ENCODE measurements at places on chromosomes 16 and 17.

GRCh38 chr17:68657576-68657975, 56.4 kb upstream of the FAM20A start:
- no peak for DNase-seq

GRCh38 chr16:60166-60565, 6.5 kb downstream of the SNRNP25 start:
- no peak for DNase-seq

GRCh38 chr17:65455972-65456343, 105.5 kb downstream of the AXIN2 start:
- no peak for DNase-seq

DNA sequence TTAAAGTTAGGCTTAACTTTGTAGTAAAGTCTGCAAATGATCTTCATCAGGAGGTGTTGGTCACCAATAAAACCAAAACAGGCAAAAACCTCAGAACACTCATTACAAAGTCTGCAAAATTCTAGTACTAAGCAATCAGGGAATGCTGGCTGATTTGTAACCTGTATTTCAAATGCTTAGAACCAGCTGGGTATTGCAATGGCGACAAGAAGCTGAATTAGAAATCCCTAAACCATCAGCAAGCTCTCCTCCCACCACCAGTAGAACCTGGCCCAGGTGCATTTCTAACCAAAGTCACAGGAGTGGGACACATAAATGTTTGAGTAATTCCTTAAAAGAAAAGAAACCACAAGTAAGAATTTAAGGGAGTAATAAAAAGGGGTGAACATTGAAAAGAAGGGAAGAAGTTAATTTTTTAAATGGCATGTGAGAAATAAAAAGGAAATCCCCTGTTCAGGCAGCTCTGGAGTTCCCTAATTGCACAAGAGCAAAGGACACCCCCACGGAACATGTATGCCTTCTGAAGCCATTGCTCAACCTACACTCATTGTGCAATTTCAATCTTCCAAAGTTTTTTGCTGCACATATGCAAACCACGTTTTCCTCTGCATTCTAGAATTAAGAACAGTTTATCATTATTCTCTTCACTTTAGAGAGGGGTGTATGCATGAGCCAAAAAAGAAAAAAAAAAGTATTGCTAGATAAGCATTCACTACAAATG, 102.9 kb downstream of the HIC1 start:
- DNase-seq: no peak

GRCh38 chr16:83438326-83438725, 369.5 kb upstream of the HSBP1 start:
- no peak for DNase-seq

- DNase-seq: no peak
These were observed 10.4 kb downstream of the HSD11B2 start for GRCh38 chr16:67441271-67441753.

GRCh38 chr16:85378145-85379040, 234.7 kb upstream of the GSE1 start:
- DNase-seq: no peak

- no peak for DNase-seq
These were observed 45.1 kb downstream of the RBFOX3 start for GRCh38 chr17:79565606-79566250.

- no peak for DNase-seq
These were observed 107.9 kb downstream of the AIPL1 start for GRCh38 chr17:6327007-6327406.

- DNase-seq: no peak
These were observed 1.4 kb upstream of the HES7 start for GRCh38 chr17:8125154-8125946.

GRCh38 chr16:57938484-57938883, 32.4 kb downstream of the CNGB1 start:
- no peak for DNase-seq

GRCh38 chr17:63911041-63911635, at the start of gene CSHL1:
TSS of gene CSHL1 (minus strand) at chr17:63911258. CDS start at chr17:63911196, 62 bp downstream.
- no peak for DNase-seq

- DNase-seq: peak; percentile 18
These were observed 58.6 kb upstream of the TNRC6A start for GRCh38 chr16:24670623-24671454.

DNA sequence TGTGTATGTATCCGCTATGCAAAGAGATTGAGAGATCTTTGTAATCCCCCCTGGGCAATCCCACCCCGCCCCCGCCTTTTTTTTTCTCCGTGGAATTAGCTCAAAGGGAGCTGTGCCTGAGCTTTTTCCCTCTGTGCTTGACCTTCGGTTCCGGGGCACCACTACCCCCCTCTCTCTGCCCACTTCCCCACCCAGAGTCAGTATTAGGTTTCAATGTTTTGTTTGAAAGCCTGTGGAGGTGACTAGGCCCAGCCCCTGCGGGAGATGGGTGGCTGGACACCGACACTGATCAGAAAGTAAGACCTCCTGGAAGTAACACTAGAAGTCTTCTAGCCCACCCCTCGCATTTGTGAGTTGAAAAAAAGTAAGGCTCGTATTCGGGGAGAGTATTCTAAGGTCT, 7.0 kb downstream of the CBLN1 start:
- no peak for DNase-seq

DNA sequence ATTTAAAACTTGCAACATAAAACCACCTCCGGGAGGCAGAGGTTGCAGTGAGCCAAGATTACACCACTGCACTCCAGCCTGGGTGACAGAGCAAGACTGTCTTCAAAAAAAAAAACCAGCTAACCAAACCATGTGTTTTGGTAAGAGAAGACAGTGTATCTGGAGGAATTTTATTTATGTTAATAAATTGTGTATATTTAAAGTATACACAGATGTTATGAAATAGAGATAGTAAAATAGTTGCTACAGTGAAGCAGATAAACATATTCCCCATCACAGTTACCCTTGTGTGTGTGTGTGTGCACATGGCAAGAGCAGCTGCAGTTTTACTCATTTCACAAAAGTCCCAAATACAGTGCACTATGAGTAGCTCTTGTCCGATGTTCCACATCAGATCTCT, 54.8 kb upstream of the CRISPLD2 start:
- DNase-seq: no peak

DNA sequence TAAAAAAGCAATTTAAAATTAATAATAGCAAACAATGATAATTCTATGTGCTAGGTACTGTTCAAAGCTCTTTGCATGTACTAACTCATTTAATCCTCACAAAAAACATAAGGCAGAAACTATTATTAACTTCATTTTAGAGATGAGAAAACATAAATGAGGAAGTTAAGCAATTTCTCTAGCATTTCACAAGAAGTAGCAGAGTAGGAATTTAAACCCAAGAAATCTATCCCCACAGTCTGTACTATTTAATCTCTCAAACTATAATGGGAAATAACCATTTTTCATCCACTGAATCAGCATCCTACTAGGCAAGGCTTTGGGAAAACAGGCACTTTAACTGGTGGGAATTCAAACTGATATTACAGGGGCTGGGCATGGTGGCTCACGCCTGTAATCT, 42.2 kb upstream of the INTS2 start:
- DNase-seq: no peak

DNA sequence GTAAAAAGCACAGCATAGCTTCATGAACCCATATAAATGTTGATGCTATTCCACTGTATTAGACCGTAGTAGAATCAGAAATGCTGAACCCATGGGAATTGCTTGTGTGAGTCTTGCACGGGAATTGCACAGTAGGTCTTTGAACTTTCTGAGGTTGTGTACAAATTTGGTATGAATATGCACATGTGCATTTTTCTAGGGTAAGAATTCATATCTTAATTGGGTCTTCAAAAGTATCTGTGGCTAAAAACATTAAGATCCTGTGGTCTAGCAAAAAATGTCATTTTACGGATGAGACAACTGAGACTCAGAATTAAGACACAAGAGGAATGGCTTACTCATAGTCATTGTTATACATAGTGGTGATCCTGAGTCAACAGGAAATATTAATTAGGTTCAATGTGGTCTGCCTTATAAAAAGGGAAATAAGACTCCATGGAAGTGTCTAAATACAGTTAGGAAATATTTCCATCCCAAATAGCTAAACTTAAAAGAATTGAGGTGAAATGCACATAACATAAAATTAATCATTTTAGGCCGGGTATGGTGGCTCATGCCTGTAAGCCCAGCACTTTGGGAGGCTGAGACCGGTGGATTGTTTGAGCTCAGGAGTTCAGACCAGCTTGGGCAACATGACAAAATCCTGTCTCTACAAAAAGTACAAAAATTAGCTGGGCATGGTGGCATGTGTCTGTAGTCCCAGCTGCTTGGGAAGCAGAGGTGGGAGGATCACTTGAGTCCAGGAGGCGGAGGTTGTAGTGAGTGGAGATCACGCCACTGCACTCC, 22.8 kb downstream of the TAOK1 start:
- no peak for DNase-seq

GRCh38 chr17:79183293-79184158, 108.9 kb downstream of the ENGASE start:
- DNase-seq: no peak

DNA sequence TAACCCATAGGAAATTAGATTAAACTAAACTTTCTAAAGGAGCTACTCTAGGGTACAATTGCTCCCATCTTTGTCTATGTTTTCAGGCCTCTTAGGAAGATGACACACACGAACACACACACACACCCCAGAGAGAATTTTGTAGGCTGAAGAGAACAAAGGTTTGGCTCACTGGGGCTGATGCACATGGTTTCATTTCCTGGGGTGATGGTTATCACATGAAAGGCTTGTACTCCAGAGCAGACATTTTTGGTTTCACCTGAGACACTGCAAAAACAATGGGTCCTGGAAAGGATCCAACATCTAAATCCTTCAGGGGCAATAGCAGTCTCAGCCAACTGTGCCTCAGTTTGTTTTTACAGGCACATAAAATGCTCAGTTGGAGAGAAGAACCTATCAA, 62.8 kb downstream of the GRB7 start:
- DNase-seq: no peak

DNA sequence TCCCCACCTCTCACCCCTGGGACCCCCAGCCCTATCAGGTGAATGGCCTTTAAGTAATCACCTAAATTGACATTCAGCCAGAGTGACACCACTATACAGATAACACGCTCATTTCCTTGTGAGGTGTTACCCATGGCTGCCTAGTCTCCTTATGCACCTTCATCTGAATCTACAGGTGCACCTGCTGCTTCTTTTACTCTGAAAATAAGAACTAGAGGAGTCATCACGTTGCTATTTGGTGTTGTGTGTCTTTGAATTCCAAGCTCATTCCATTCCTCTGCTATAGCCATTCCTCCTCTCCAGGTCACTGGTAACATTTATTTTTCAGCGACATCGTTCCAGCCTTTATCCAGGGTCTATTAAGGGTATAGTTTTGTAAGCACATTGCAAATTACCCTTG, 9.8 kb downstream of the LGALS9 start:
- no peak for DNase-seq

DNA sequence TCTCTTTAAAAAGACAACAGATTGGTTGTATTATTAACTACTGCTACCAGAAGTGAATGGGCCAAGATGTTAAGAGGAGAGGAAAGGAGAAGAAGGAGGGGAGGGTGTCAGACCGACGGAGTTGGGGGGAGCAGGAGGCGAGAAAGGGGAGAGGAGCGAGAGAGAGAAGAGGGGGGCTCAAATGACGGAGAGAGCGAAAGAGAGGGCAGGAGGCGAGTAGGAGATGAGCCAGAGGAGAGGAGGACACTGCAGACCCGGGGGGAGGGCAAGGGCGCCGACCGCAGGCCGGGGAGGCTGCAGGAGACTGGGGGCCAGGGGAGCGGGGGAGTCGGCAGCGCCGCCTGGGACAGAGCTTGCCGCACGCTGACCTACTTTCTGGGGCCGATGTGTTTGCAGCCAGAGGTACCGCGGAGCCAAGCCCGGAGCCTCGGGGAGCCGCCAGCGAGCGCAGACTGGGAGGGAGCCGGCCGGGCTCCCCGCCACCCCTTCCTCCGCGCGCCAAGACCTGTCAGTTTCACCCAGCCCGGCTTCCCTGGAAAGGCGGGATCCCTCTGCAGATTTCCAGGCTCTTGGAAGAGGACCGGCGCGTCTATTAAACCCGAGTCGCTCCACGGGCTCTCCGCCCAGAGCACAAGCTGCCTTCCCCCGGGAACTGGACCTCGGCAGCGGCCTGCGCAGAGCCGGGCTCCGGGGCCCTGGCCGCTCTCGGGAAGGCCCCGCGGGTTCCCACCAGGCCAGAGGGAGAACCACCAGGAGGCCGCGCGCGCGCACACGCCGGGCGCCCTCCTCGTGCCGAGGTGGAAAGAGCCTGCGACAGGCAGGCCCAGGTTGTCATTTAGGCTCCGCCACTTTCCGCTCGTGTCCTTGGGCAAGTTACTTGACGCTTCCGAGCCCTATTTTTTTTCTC, 74.6 kb downstream of the CMC2 start:
- no peak for DNase-seq

DNA sequence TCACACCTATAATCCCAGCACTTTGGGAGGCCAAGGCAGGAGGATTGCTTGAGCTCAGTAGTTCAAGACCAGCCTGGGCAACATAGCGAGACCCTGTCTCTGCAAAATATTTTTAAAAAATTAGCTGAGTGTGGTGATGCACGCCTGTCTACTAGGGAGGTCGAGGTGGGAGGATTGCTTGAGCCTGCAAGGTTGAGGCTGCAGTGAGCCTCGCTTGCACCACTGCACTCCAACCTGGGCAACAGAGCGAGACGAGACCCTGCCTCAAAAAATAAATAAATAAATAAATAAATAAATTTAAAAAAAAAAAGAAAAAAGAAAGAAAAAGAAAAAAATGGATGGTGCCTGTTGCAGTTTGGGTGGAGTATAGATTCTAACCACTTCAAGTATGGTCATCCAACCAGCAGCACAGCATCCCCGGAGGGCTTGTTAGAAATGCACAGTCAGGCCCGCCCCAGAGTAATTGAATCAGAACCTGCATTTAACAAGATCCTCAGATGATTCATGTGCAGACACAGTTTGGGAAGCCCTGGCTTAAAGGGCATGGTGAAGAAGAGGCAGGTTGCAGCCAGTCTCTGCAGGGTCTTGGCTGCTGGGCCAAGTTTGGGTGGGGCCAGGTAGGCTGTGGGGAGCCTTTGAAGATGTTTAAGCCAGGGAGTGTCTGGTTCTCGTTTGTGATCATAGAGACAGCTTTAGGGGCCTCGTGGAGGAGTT, 40.8 kb downstream of the MRC2 start:
- DNase-seq: no peak

DNA sequence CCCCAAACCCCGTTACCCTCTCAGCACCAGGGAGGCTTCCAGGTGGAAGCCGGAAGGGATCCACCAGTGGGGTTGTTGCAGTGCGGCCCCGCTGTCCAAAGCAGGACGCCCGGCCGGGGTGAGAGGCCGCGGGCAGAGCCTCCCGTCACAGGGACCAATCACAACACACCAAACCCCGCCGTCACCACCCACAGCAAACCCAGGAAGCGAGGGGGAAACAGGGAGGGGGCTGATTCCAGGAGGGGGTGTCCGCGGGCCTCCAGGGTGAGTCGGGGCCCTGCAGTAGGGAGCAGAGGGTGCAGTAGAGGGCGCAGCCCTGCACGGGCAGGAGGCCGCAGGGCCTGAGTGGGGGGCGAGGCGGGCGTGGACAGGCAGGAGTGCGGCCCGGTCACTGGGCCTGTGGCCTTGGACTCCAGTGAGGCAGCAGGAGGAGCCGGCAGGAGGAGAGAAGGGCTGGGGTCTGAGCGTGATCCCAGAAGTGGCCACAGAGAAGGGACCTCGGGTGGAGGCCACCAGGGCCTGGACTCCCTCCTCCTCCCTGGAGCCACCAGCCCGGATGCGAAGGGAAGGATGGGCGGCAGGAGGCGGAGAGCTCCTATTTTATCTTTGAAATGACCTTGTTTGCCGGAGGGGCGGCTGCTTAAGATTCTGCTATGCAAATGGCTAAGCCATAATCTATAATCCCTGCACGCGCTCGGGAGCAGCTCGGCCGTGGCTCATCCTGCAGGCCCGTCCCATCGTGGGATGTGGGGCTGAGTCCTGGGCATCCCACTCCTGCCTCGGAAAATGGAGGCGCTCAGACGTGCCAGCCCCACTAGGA, 41.5 kb downstream of the ZFPM1 start:
- DNase-seq: no peak

- no peak for DNase-seq
These were observed 226.8 kb downstream of the CPPED1 start for GRCh38 chr16:12576878-12577277.

All from NCI-H2081 treated with DMSO at 0.1 percent for 48 hours (cell line).